Left ventricle myocardium superior (tissue), 1 donor: ENCODE measurements at places on chromosomes 12 and 14.

DNA sequence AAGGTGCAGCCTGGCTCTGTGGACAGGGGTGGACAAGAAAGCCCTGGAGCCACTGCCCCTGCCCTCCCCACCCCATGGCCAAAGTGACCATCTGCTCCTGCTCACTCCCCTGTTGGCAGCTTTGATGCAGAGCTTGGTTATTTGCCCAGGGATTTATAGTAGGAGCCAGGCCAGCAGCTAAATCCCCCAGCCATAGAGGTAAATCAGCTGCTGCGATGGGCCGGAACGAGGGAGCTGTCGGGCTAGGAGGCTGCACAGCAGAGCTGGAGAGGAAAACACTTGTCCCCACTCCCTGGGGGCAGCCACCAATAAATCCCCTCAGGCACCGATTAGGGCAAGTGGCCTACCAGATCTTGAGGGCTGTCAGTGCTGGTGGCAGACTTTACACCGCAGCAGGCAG, 26.0 kb downstream of the SMUG1 start:
- DNase-seq = no peak

- no peak for DNase-seq
Observed at GRCh38 chr12:67468549-67469245, 179.8 kb upstream of the DYRK2 start.

- DNase-seq = no peak
Observed at GRCh38 chr14:71117839-71118743, 210.8 kb downstream of the PCNX1 start.

DNA sequence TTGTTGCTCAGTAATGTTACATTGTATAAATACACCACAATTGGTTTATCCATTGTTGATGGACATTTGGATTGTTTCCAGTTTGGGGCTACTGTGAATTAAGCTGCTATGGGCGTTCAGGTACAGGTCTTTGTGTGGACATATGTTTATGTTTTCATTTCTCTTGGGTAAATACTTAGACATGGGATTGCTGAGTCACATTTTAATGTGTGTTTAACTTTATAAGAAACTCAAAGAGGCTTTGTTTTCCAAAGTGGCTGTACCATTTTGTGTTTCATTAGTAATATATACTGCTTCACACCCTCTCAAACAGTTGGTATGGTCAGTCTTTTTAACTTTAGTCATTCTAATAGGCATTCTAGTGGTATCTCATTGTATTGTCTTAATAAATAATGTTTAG, 225.0 kb downstream of the SPTSSA start:
- DNase-seq = no peak

DNA sequence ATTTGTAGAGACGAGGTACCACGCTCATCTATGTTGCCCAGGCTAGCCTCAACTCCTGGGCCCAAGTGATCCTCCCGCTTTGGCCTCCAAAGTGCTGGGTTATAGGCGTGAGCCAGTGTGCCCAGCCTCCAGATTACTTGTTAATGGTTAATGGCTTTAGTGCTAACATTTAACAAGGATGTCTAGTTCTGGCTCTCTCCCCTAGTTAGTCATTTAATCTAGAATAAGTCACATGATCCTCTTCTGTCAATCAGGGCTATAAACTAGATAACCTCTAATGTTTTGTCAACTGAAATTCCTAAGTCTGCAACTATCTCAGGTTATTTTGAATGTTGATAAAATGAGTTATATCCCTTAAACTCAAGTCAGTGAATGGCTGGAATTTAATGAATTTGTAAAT, 15.7 kb downstream of the ACTR6 start:
- DNase-seq = no peak

DNA sequence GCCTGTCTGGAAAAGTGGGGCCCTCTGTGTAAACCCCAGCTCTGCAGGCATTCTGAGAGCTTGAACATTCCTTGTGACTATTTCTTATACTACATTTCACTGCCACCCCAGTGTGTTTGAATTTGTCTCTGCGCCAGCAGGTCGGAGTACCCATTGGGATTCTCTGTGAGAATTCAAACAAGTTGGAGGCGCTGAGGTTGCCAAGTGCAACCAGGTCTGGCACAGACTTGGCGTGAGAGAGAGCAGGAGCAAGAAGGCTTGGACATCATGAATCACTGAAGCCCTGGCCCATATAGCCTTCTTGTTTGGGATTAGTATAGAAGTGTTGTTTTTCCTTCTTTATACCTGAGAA, 33.0 kb upstream of the ATP2A2 start:
- no peak for DNase-seq

- DNase-seq = no peak
Observed at GRCh38 chr14:100078997-100079725, 13.9 kb downstream of the EVL start.

GRCh38 chr12:93573552-93574223, 1.2 kb downstream of the SOCS2 start:
- no peak for DNase-seq

DNA sequence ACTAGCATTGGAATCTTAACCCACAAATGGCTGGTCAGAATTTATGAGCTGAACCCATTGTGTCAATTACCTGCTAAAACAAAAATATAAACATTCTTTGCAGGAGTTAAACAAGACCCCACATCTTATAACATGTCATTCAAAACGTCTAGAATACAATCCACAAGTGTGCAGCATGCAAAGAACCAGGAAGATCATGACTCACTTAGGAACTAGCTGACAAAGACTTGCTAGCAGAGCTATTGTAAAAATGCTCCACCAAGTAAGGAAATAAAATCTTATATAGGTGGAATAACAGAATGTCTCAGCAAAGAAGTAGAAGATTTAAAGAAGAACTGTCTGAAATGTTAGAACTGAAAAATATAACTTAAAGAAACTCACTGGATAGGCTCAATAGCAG, 26.5 kb upstream of the POC1B start:
- DNase-seq = no peak

DNA sequence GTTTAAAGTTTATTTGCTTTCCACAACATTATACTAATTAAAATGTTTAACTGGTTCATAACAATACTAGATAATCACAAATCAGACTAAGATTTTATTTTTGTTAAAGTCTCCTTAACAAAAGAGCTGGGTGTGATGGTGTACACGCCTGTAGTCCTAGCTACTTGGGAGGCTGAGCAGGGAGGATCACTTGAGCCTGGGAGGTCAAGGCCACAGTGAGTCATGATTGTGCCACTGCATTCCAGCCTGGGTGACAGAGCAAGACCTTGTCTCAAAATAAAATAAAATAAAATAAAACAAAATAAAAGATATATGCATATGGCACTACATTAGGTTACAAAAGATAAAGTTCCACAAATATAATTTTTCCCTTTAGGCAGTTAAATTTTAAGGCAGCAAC, 5.6 kb downstream of the MIS18BP1 start:
- DNase-seq = no peak

GRCh38 chr14:47485421-47485820, 190.0 kb downstream of the MDGA2 start:
- no peak for DNase-seq

- no peak for DNase-seq
Observed at GRCh38 chr12:57810450-57810849, 8.1 kb downstream of the AVIL start.

GRCh38 chr14:77190977-77191376, 9.4 kb downstream of the TMEM63C start:
- no peak for DNase-seq
